ENCODE measurements at places on chromosomes 5 and 9. TPM values are rescaled to one million over a fixed set of nuclear protein-coding genes. Genes with fewer than 3 reads are reported as not detected.

The RNF208 gene
- 22.1 TPM for total RNA-seq

The ZBED3 gene
- 4.8 TPM for total RNA-seq

The DELE1 gene
- total RNA-seq = 94.5 TPM

The RNF183 gene
- 0.53 TPM for total RNA-seq

- H3K4me3 ChIP-seq = no peak overlapping the region
- H3K27ac ChIP-seq = peak overlapping the region; percentile 29
- peaks cover 35% of the 10 kb centered on the region for H3K4me1 ChIP-seq
- DNase-seq = peak; percentile 50
These were observed 7.8 kb downstream of the LCP2 start for GRCh38 chr5:170289764-170290163.

DNA sequence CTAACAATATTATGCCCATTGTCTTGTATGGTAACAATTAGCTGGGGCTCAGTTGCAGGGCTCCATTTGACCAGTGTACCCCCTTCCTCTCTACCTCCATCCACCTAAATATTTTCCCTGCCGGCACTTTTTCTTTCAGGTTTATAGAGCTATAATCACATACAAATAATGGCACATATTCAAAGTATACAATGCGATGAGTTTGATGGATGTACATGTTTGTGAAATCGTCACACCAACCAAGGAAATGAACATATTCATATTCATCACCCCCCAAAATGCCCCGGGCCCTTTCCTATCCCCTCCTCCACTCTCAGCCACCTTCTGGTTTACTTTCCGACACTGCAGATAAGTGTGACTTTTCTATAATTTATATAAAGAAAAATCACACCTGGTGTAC lies 351.5 kb downstream of the GADD45G start:
- no peak overlapping the region for H3K4me3 ChIP-seq
- H3K4me1 ChIP-seq = no peaks in the 10 kb centered on the region
- no peaks in the 10 kb centered on the region for H3K27me3 ChIP-seq
- DNase-seq = no peak
- no peaks in the 10 kb centered on the region for H3K36me3 ChIP-seq

GRCh38 chr9:108784998-108785397 lies 70.8 kb downstream of the ACTL7B start:
- H3K4me3 ChIP-seq = no peak overlapping the region
- H3K27ac ChIP-seq = no peak overlapping the region
- peaks cover 28% of the 10 kb centered on the region for H3K4me1 ChIP-seq
- H3K36me3 ChIP-seq = no peaks in the 10 kb centered on the region
- no peaks in the 10 kb centered on the region for H3K27me3 ChIP-seq

DNA sequence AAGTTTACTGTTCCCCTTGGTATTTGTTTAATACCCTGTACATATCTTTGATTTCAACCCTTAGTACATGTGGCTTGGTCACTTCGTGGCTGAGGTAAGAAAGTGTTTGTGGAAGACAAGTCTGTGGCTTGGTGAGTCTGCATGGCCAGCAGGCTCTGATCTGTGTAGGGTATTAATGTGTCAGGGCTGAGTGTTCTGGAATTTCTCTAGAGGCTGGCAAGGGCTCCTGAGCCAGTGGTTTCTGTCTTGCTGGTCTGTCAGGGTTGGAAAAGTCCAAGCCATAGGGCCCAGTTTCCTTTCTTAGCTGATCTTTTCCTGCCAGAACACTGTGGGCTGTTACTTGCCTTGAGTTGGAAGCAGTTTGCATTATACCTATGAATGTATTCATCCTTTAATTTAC lies 48.0 kb upstream of the FBXL7 start:
- H3K27ac ChIP-seq = no peak overlapping the region
- H3K36me3 ChIP-seq = no peaks in the 10 kb centered on the region
- H3K4me3 ChIP-seq = no peak overlapping the region
- H3K27me3 ChIP-seq = no peaks in the 10 kb centered on the region
- no peak for DNase-seq

DNA sequence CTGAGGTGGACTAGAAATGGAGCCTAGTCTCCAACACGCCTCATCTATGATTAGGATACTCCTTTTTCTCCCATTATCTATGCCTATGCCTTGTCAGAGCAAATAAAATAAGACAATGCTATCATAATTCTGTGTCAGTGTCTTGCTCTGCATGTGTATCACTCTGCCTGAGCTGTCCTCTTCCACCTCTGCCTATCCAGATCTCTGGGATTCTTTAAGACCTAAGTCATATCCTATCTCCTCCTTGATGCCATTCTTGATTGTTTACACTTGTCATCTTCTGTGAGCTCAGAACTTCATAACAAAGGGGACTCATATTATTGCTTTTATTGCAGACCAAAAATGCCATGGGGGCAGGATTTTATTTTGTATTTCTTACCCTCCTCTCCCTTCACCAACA lies 351.2 kb upstream of the C9orf72 start:
- no peaks in the 10 kb centered on the region for H3K4me1 ChIP-seq
- H3K36me3 ChIP-seq = no peaks in the 10 kb centered on the region
- DNase-seq = no peak
- H3K4me3 ChIP-seq = no peak overlapping the region
- H3K27me3 ChIP-seq = no peaks in the 10 kb centered on the region

DNA sequence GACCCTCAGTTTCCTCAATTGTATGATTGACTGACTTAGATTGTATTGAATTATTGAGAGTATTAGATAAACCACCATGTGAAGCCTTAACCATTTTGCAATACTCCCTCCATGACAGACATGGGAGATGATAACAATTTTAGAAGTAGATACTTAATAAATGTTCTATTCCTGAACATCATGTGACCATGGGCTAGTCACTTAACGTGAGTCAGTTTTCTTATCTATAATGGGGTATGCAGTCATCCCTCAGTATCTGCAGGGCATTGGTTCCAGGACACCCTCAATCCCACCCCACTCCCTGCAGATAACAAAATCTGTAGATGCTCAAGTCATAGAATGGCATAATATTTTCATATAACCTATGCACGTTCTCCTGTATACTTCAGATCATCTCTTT lies 31.0 kb downstream of the SNX18 start:
- H3K4me3 ChIP-seq = no peak overlapping the region
- H3K4me1 ChIP-seq = peaks cover 24% of the 10 kb centered on the region
- H3K36me3 ChIP-seq = no peaks in the 10 kb centered on the region
- no peak for DNase-seq

- no peak overlapping the region for H3K4me3 ChIP-seq
- H3K4me1 ChIP-seq = no peaks in the 10 kb centered on the region
- no peaks in the 10 kb centered on the region for H3K27me3 ChIP-seq
These were observed 1170.6 kb upstream of the NUDT12 start for GRCh38 chr5:104733063-104733669.

GRCh38 chr5:31688515-31689092 lies 49.7 kb downstream of the PDZD2 start:
- no peaks in the 10 kb centered on the region for H3K36me3 ChIP-seq
- peak; percentile 21 for DNase-seq
- peaks cover 43% of the 10 kb centered on the region for H3K4me1 ChIP-seq
- H3K27me3 ChIP-seq = no peaks in the 10 kb centered on the region

DNA sequence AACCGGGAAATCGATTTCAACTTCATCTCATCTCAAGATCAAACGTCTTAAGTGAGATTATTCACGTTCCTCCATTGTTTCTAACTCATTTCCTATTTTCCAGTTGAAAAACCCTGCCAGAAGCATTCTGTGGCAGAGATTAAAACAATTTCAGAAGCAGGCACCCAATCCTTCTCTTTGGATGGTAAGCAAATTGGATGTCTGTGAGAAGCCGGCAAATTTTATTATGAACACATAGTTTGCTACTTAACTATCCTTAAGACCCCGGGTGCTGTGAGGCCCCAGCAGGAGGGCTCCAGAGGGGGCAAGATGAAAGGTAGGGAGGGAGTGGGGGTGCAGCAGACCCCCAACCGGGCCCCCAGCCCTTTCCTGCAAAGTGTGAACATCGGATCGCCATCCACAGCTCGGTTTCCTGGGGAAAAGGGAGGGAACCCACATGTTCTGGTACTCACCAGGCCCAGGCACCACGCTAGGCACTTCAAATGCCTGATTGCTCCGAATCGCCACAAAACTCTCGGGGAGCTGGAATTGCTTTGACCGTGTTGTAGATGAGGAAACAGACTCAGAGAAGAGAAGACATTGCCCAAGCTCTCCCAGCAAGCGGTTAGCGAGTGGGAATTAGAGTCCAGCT lies 167.1 kb upstream of the MVB12B start:
- H3K4me1 ChIP-seq = no peaks in the 10 kb centered on the region
- peaks cover 11% of the 10 kb centered on the region for H3K27me3 ChIP-seq
- H3K4me3 ChIP-seq = no peak overlapping the region
- no peak overlapping the region for H3K27ac ChIP-seq

- peaks cover 40% of the 10 kb centered on the region for H3K27me3 ChIP-seq
- no peak overlapping the region for H3K27ac ChIP-seq
- H3K4me3 ChIP-seq = no peak overlapping the region
- H3K36me3 ChIP-seq = no peaks in the 10 kb centered on the region
- H3K4me1 ChIP-seq = peaks cover 7% of the 10 kb centered on the region
- no peak for DNase-seq
These were observed 889 bp upstream of the ADAMTS12 start for GRCh38 chr5:33892620-33893137.

DNA sequence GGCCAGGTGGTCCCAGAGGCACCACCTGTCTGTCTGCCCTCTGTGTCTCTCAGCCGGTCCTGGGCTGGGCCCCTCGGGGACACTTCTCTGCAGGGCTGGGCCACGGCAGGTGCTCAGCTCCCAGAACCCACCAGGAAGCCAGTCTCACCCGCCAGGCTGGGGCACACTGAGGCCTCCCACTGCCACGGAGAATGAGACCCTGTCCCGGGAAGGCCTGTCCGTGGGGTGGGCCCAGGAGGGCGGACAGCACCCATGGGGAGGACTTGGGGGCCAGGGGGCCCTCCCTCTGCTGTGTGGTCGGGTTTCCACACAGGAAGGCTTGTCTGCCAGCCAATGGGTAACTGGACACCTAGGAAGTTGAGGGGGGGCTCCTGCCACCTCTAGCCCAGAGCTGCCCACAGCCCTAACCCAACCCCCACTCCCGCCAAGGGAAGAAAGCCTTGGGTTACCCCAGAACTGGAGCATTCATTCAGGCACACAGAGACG lies 4.1 kb upstream of the TUBB4B start:
- H3K4me3 ChIP-seq = no peak overlapping the region
- H3K36me3 ChIP-seq = peaks cover 2% of the 10 kb centered on the region
- no peak for DNase-seq
- H3K27me3 ChIP-seq = peaks cover 23% of the 10 kb centered on the region

DNA sequence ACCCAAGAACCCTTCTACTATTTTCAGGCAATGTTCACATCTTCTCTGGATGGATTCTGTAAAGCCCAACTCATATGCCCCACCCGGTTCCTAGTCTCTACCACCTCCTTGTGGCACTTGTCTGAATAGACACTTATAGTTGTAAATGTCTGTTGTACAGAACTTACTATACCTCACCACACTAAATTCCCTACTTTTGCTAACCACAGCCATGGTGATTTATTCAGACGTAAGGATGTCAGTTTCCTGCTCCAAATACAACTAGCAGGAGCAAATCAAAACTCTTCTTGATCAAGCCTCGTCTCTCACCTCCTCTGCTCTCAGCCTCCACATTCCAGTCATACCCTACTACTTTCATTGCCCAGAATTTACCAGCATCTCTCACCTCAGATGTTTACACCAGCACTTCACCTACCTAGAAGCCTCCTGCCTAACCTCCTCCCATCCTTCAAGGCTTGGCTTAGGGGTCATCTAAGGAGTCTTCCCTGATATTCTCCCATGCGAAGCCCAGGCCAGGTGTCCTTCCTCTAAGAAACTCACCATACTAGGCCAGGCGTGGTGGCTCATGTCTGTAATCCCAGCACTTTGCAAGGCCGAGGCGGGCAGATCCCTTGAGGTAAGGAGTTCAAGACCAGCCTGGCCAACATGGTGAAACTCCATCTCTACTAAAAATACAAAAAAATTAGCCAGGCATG lies 75.5 kb downstream of the MAPKAP1 start:
- H3K4me3 ChIP-seq = no peak overlapping the region
- no peaks in the 10 kb centered on the region for H3K36me3 ChIP-seq
- no peak for DNase-seq
- H3K27me3 ChIP-seq = no peaks in the 10 kb centered on the region
- no peak overlapping the region for H3K27ac ChIP-seq

- no peaks in the 10 kb centered on the region for H3K27me3 ChIP-seq
- H3K4me1 ChIP-seq = no peaks in the 10 kb centered on the region
These were observed 5.0 kb downstream of the IL7R start for GRCh38 chr5:35861718-35862117.

GRCh38 chr9:12846035-12846434 lies 71.2 kb downstream of the LURAP1L start:
- no peak overlapping the region for H3K27ac ChIP-seq
- no peaks in the 10 kb centered on the region for H3K4me1 ChIP-seq
- H3K36me3 ChIP-seq = no peaks in the 10 kb centered on the region
- H3K4me3 ChIP-seq = no peak overlapping the region
- H3K27me3 ChIP-seq = no peaks in the 10 kb centered on the region

- H3K4me3 ChIP-seq = no peak overlapping the region
- no peak overlapping the region for H3K27ac ChIP-seq
- no peak for DNase-seq
These were observed 864 bp upstream of the GRIN3A start for GRCh38 chr9:101739311-101739710.

DNA sequence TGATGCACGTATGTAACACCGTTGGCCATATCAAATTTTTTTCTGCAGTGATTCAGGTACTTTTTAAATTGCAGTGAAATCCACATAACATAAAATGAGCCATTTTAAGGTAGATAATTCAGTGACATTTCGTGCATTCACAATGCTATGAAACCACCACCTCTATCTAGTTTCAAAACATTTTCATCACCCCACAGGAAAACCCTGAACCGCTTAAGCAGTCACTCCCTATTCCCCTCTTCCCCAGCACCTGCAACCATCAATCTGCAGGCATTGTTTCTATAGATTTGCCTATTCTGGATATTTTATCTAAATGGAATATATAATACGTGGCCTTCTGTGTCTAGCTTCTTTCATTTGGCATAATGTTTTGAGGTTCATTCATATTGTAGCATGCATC lies 79.2 kb downstream of the BOD1 start:
- H3K4me3 ChIP-seq = no peak overlapping the region
- no peaks in the 10 kb centered on the region for H3K27me3 ChIP-seq
- H3K36me3 ChIP-seq = no peaks in the 10 kb centered on the region
- DNase-seq = no peak
- peak overlapping the region; percentile 61 for H3K27ac ChIP-seq

DNA sequence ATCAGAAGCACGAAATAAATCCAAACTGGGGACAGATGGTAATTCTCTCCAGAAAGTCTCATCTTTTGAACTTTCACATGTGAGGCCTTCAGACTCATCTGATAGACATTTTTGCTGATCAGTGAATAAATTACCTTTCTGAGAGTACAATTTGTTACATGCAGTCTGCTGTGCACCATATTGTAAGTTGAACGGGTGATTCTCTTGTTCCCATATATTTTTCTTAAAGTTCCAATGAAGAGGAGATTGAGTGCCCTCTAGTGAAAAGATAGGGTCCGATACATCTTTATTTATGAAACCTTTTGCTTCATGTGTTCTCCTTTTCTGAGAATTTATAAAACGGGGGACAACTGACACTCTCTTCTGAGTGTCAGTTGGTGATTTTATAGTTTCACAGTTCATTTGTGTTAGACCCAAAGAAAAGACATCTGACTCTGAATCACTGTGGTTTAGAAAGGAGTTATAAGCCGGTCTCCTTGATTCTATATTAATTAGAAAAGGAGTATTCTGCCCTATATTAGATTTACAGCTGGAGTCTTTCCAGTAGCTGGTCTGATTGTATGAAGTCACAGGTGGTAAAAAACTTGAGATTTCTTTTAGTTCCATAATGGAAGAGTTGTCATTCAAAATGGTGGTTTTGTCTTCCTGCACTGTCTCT lies 30.4 kb downstream of the GNG10 start:
- no peaks in the 10 kb centered on the region for H3K36me3 ChIP-seq
- H3K4me3 ChIP-seq = no peak overlapping the region
- no peaks in the 10 kb centered on the region for H3K4me1 ChIP-seq
- H3K27ac ChIP-seq = no peak overlapping the region
- no peak for DNase-seq

GRCh38 chr5:160524827-160525226 lies 103.2 kb downstream of the PTTG1 start:
- H3K36me3 ChIP-seq = no peaks in the 10 kb centered on the region
- no peak overlapping the region for H3K4me3 ChIP-seq
- peaks cover 6% of the 10 kb centered on the region for H3K27me3 ChIP-seq
- no peaks in the 10 kb centered on the region for H3K4me1 ChIP-seq

Data from heart right ventricle (tissue), 16 donors.